ENCODE measurements at places on chromosomes 3 and 15.

DNA sequence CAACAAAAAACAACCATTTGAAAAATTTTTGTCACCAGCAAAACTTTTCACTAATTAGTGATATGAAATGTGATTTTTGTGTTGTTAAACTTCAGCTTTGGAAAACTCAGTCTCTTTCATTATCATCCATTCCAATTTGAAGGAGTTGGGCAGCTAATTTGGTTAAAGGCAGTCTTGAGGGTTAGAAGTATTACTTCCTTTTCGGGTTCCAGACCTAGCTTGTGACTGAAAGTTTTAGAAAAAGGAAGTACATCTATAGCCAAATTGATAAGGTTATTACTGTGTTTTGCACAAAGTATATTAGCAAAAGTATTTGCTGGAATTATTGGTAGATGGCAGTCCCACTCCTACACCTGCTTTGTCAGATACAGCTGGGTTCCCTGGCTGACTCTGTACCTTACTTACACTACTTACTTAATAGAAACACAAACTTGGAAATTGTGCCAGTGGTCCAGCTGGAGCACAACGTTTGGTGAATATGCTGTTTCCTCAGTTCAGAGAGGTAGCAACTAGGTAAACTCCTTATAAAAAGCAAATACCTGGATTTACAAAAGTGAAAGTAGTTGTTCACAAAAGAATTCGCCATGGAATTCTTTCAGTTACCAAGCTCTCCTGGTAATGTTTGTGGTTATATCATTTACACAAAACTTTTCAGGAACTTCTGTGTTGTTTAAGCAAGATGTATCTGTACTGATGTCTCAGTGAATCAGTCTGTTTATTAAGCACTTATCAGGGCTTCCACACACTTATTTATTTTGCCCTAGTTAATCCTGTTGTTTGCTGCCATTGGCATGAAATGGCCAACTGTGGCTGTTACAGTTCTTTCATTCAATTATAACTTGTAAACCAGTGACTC, 31.6 kb downstream of the TIPARP start:
- DNase-seq = no peak

DNA sequence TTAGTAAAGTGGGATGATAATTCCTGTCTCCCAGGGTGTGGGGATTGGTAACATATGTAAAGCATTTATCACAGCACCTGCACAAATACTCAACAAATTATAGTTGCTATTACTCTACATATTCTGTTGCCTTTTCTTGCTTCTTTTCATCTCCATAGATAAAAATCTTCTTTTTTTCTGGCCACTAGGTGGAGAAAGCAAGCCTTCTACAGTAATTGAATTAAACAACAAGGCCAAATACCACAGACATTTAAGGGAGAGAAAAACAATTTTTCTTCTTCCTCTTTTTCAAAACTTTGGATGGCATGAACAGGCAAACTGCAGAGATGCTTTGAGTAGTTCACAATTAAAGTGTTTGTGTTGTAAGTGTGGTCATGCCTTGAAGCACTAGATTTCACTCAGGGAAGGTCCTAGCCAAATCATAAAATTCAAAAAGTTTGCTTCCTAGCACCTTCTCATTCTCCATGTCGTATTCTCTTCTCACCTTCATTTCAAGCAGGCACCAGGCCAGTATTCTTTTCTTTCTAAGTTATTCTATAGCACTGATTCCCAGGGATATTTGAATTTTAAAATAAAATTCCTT, 493.4 kb upstream of the TGFBR2 start:
- peak; percentile 61 for DNase-seq

GRCh38 chr15:91264651-91265351, 164.7 kb downstream of the SV2B start:
- DNase-seq = no peak

DNA sequence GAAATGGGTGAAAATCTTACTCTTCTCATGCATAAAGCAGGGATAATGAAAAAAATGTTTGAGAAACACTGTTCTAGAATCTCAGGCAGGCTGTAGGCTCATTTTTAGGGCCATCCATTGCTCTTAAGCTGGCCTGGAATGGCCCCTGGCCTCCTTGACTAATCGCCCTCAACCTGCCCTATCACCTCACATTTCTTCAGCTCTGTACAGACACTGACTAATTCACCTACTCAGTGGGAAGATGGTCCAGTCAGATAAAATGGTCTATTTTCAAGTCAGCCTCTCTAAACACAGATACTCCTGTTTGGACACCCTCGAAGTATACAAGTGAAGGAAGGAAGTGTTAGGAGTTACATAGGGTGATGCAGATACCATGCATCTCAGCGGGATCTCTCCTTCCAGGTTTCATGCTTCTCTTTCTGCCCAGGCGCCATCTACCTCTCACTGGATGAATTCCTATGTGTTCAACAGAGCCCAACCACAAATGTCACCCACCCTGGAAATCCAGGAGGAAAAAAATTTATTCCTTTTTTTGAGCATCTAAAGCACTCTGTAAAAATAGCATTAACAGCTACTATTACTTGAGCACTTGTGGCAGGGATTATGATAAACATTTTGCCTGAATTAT, 12.1 kb downstream of the FMN1 start:
- DNase-seq = no peak

DNA sequence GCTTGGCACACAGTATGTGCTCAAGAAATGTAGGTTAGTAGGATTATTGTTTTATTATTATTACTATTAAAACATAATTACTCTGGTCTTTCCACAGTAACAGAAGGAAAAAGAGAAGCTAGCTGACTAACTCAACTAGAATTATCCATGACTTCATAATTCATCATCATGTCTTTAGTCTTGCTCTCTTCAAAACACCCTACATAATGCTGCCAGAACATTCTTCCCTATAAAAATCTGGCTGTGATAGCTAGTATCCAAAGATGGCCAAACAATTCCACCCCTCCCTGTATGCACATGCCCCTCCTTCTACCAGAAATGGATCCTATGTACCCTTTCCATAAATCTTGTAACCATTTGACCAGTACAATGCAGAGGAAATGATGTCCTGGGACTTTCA, 48.8 kb upstream of the SRGAP3 start:
- DNase-seq = peak; percentile 32

- DNase-seq = peak; percentile 31
Observed at GRCh38 chr15:48084759-48085590, 35.8 kb upstream of the SLC24A5 start.

DNA sequence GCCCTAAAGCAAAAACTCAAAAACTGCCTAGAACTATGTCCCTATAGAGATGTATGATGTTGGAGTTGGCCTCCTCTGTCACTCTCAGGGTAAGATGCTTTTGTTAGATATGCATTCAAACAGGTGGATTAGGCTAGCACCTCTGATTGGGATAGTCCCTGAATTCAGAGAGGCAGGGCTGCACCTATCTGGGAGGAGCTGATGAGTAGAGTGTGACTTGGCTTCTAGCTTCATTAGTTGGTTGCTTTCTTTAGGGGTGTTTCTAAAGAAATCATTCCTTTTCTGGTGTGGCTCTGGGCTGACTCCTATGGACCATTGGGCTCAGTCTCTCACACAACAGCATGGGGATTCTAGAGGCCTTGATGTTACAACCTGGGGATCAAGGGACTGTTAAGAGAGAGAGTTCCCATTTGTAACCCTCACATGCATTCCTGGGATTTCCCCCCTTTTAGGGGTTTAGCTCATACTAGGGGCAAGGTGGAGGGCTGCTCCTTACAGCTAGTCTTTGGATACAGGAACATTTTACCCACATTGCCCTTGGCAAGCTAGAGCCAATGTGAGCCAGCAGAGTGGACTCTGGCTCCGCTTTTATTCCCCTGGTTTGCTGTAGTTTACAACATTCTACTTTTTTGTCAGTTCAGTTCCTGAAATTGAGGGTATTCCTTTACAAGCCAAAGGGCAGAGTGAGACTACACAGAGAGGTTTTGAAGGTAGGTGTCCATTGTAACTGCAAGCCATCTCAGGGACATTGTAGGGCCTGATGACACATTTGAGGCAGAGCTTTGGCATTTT, 7.5 kb downstream of the ZNF592 start:
- DNase-seq = no peak

DNA sequence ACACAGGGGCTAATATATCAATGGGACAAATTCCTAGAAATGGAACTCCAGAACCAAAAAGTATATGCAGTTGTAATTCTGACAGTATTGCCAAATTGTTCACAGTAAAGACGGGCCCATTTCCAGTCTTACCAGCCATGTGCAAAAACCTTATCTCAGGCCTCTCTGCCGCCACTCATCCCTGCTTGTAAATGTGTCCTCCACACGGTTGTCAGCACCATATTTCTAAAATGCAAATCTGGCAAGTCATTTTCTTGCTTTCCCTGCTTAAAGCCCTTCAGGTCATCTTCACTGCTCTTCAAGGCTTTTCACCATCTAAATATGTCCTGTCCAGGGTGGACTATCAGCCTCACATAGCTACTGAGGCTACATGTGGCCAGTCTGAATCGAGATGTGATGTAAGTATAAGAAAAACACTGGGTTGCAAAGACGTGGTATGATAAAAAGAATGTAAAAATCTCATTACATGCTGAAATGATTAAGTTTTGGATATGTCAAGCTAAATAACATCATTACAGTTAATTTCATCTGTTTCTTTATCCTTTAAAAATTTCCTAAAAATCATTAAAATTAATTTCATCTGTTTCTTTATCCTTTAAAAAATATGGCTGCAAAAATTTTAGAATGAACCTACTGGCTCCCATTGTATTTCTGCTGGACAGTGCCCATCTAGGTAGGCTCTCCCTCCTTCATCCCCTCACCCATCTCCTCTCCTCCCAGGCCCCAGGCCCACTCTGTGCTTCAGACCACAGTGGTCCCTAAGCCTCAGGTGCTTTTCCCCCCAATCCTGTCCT, 980 bp downstream of the PARP9 start:
- DNase-seq = peak; percentile 19

- DNase-seq = no peak
Observed at GRCh38 chr15:56248311-56248992, 4.8 kb upstream of the RFX7 start.

DNA sequence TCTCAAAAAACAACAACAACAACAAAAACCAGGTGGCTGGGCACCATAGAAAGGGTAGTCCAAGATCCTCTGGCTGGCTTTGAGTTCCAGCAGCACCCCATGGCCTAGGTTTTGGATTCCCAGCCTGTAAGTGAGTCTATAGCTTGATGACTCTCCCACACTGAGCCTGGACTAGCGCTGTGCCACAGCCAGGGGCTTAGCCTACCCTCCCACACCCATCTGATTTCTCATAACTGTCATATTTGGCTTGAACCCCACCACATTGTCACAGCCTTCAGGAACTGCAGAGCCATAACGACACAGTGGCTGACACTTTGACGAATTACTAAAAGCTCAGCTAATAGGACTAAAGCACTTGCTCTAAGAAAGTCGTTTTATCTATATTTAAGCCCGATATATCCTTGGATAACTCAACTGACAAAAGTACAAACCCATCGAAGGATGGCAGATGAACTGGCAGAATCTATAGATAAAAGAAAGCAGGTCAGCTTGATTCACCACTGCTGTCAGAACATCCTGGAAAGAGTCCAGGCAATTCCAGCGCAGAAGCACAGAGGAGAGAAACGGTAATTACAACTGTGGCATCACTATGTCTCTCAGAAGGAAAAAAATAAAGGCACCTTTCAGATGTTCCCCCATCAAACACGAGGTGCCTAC, 62.1 kb downstream of the HOMER2 start:
- no peak for DNase-seq

DNA sequence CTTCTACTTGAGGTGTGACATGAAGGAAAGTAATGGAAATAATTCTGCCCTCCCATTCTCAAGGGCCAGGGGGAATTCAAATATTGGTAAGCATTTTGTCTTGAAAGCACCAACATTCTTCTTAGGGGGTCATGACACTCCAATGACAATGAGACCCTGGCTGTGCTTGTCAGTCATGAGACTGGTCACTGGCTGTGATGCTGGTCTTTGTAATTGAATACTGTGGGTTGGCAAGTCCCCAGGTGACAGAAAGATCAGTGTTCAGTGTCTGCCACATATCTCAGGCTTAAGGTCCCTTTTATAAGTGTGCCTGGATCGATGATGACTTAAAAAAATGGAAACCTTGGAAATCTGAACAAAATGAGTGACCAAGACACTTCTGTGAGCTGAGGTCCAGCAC, 151.4 kb downstream of the SNRPN start:
- DNase-seq = no peak

DNA sequence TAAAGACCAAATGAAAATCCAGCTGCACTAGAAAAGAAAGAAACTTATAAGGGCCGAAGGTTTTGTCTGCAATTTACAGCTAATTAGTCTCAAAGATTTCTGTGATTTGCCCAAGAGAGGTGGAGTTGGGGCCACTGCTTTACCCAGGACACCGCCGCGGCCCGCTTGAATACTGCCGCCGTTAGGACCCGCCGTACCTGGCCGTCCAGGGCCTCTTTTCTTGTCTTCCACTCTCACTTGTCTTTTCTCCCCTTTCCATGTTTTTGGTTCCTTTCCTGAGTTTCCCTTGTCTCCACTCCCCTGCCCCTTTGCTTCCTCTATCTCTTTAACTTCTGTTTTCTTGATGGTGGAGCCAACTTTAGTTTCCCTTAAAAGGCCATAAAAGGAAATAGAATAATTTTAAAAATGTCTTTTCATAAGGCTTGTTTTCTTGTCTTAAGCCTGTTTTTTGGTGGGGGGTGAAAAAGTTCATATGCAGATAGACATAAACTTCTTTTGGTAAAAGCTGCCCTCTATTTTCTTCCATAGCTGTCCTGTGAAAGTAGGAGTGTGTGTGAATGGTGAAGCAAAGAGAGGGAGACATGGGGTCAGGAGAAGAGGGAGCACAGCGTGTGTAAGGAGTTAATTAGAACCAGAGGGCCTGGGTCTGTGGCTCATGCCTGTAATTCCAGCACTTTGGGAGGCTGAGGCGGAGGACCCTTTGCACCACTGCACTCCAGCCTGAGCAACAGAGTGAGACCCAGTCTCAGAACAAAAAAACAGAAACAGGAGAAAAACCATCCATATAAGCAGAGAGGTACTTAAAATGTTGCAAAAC, 16.0 kb upstream of the CCNL1 start:
- DNase-seq = peak; percentile 53

DNA sequence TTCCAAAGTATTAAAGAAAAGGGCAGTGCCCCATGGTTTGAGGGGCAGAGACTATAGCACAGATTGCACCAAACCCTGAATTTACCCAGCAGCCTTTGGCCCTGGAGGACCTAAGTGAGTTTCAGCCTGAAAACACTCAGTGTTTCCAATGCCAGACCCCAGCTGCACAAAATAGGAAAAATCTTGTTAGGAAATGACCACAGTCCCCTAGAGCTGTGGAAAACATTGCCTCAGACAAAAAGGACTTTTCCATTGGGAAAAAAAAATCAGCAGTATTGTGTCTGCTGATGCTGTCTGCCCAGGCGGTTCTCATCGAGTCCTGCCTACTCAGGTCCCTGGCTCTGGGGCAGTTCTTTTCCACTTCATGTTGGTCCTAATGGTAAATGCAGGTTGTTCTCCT, 121.7 kb upstream of the DLG1 start:
- peak; percentile 11 for DNase-seq

DNA sequence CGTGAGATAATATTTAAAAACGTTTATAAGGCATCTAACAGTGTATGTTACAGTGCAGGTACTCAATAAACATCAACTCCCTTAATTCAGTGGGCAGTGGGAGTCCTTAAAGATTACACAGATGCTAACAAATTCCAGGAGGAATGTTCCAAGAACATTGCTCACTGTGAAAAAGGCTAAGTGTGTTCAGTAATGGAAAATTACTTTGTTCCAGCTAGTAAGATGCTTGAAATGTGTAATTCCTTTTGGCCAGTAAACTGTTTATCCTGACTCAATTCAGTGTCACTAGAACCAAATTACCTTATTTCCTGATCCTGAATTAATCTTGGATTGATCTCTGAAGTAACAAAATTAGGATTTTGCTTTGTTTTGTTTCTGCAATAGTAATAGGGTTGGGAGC, 54.2 kb upstream of the SEMA6D start:
- no peak for DNase-seq

Measured in EH (cell line).